Inflammatory macrophage treated with lipopolysaccharide for 4 hours (primary cell): ENCODE measurements at places on chromosomes 3 and 15.

GRCh38 chr3:128321418-128321817 lies 145.3 kb downstream of the DNAJB8 start:
- no peak for DNase-seq

- no peak for DNase-seq
These were observed 106.6 kb downstream of the LRIG1 start for GRCh38 chr3:66394019-66394752.

GRCh38 chr3:122230174-122230573 lies 46.7 kb downstream of the CASR start:
- no peak for DNase-seq

DNA sequence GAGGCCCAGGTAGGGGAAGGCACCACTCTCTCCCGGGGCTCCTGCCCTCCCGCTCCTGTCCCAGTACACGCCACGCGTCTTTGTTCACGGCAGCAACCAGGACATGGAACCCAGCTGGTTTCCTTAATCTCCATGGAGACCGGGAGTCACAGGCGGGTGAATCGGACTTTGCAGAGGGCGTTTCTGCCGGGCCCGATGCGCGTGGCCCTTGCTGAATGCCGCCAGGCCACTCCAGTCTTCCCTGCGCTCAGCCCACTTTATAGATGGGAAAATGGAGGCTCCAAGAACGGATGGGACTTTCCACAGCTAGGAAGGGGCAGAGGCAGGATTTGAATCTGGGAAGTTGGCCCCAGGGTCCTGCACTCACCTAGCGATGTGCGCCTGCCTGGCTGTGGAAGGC lies 7.4 kb downstream of the PLXND1 start:
- DNase-seq = no peak

DNA sequence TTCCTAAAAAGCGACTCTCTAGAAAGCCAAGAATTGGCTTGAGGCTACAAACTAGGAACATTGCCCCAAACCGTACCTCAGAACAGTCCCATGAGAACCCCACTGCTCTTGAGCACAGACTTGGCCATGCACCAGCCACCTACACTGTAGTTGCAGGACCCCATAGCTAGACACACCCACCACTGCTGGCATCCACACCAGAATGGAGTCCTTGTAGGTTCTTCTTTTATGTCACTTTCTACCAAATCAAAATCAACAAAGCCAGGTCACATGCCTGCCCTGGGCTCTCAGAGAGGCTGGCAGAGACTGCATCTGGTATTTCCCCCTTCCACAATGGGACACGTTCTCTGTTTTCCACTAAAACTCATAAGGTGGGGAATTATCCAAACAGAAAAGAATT lies 290.5 kb downstream of the SHOX2 start:
- no peak for DNase-seq

DNA sequence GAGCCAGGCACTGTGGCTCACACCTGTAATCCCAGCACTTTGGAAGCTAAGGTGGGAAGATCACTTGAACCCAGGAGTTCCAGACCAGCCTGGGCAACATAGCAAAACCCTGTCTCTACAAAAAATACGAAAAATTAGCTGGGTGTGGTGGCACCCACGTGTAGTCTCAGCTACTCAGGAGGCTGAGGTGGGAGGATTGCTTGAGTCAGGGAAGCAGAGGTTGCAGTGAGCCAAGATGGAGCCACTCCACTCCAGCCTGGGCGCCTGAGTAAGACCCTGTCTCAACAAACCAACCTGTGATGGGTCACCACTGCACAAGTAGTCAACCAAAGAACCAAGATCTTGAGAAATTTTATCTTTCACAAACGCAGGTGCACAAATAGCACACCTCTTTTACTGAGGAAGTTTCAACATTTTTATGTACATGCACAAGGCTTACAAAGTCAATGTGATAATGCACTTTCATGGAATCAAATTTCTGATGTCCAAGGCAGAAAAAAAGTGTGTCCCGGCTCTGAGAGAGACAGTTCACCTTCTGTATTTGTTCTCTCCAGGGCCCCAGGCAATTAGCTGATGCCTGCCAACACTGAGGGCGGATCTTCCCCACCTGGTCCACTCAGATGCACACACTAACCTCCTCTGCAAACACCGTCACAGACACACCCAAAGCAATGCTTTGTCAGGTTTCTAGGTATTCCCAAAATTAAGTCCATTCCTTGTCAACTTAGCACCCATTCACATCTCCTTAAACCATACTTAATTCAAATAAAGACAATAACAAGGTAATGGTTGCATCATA lies 12.4 kb downstream of the ACAA1 start:
- no peak for DNase-seq

- no peak for DNase-seq
These were observed 317.5 kb upstream of the SGO1 start for GRCh38 chr3:20503394-20504082.

- peak; percentile 11 for DNase-seq
These were observed 62.6 kb upstream of the SLC2A2 start for GRCh38 chr3:171088964-171089754.

GRCh38 chr15:83626171-83626802 lies 27.6 kb upstream of the ADAMTSL3 start:
- peak; percentile 1 for DNase-seq

DNA sequence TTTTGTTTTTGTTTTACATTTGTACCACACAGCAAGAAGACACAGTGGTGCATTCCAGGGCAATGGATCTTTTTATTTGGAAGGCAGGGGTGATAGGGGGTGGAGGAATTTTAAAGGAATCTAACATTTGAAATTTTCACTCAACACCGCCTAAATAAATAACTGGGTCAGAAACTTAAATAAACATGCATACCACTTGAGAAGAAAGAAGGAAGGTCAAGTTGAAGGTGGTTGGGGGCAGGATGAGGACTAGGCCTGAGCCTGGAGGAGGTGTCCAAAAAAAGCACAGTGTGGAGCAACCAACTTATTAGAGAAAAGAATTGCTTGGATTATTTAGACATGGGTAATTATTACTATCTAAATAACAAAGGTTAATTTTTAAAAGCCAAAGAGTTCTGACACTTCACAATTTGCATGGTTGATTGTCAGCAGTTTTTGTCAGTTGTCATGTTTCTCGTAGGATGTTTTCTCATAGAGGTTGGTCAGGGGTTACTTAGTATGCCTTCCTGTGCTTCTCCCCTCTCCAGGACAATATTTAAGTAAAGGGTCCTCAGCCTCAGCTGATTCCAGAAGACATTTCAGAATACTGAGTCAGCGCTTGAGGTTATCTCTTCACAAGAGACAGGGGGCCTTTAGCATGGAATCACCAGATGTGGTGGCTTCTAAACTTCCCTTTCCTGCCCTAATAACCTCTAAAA lies 173.7 kb upstream of the SLC2A2 start:
- no peak for DNase-seq

DNA sequence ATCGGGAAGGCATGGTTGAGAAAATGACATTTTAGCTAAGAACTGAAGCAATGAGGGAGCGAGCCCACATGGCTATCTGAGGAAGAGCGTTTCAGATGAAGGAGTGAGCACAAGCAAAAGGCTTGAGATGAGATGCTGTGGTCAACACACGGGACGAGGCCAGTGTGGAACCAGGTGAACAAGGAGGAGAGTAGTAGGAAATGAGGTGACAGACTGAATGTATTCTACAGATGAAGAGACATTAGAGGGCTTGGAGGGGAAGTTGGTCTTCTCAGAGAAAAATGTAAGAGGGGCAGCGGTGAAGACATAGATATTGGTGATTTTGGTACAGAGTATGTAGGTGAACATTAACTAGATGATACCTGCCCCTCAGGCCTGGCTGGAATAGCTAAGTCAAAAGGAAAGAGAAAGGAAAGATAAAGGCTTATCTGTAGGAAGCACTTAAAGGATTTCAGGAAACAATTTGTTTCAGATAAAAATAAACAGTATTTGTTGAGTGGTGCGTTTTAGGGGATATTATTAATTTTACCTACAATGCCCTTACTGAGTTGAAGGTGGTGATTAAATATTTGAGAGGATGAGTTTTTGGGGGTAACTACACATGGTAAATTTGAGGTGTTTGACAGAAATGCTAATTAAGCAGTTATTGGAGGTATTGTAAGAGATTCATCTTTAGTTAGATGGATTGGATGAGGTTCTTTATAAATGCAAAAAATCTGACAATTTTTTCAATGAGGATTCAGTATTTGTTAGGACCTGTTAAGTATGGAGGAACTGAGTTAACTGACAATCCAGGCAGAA lies 57.0 kb downstream of the SLTM start:
- DNase-seq = no peak

DNA sequence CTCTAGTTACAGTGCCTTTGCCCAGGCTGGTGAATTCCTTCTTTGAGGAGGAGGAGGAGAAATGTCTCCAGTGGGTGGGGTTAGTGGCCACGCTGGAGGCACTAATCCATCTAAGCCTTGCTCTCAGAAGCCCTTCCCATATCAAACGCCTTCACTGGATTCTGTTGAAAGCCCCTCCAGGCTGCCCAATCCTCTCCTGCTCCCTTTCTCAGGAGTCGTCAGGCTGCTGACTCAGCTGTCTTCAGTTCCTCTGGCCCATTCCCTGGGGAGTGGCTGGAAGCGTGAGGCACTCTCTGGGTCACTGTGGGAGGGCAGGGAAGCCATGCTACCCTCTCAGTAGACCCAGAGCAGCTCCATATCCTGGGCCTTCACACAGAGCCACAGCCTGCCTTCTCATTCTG lies 2.7 kb downstream of the AP2M1 start:
- peak; percentile 33 for DNase-seq

- peak; percentile 38 for DNase-seq
These were observed 303.9 kb upstream of the RASGRP1 start for GRCh38 chr15:38868326-38869114.

- no peak for DNase-seq
These were observed 53.6 kb downstream of the LMCD1 start for GRCh38 chr3:8555113-8555661.

- DNase-seq = no peak
These were observed 30.5 kb downstream of the PCSK6 start for GRCh38 chr15:101458908-101459578.

GRCh38 chr3:111326144-111326995 lies 215.6 kb upstream of the CD96 start:
- no peak for DNase-seq

- no peak for DNase-seq
These were observed 658.0 kb upstream of the DPPA4 start for GRCh38 chr3:109995377-109995776.

GRCh38 chr3:40780291-40780924 lies 255.6 kb downstream of the ZNF621 start:
- DNase-seq = no peak

- DNase-seq = no peak
These were observed 54.4 kb downstream of the WWTR1 start for GRCh38 chr3:149603126-149604074.

DNA sequence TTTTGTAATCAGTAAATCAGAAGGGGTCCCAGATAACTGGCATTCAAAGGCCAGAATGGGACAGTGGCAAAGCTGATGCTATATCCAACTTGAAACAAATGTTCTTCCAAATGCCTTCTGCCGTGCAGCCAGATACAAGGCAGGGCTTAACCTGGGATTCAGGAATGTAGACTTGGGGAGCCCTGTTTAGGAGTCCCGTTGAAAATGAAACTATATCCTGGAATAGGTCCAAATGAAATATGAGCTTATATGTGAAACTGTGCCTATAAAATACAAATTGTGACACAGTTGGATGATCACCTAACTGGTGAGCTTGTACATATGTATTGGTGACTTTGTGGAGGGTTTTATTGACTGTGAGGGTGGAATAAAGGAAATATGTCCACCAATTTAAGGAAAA lies 28.7 kb downstream of the FRMD4B start:
- DNase-seq = no peak

GRCh38 chr15:64698823-64699222 lies 76.6 kb downstream of the RBPMS2 start:
- DNase-seq = no peak

DNA sequence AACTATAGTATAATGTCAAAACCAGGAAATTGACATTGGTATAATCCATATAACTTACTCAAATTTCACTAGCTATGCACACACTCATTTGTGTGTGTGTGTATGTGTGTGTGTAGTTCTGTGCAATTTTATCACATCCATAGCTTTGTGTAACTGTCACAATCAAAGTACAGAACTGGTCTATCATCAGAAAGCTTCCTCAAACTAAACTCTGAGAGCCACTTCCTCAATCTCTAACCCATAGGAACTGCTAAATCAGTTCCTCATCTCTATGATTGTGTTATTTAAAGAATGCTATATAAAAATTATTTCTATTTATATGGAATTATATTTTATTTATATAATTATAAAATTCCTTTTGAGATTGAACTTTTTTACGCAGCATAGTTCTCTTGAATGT lies 18.1 kb downstream of the LNP1 start:
- DNase-seq = peak; percentile 69

DNA sequence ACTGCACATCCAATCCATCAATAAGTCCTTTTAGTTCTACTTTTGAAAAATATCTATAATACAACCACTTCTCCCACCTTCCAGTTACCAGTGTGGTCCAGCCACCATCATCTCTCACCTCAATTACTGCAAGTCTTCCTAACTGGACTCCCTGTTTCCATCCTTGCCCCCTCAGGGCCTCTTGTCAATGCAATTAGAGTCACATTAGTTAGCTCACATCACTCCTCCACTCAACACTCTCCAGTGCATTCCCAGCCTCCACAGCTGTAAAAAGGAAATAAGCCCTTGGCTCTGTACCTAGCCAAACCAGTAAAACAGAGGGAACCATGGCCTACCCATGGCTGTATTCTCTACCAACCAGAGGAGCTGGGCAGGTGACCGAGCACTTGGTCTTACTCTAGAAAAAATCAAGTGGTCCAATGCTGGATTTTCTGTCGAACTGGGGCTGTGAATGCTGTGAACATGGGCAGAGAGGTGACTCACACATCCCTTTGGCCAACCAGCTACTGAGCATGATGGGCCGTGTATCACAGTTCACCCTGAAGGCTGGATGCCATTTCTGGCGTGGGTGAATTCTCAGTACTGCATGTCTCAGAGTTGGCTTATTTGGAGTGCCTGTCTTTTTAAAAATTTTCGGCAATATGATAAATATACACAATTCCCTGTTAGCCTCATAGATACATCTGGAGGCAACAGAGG lies 62.5 kb upstream of the C15orf61 start:
- no peak for DNase-seq

GRCh38 chr3:157201648-157202278 lies 41.8 kb upstream of the CCNL1 start:
- peak; percentile 63 for DNase-seq

GRCh38 chr3:119745942-119746341 lies 36.0 kb upstream of the NR1I2 start:
- no peak for DNase-seq

- no peak for DNase-seq
These were observed 18.3 kb downstream of the OSTN start for GRCh38 chr3:191217301-191217700.

- DNase-seq = no peak
These were observed 774.7 kb upstream of the NECTIN3 start for GRCh38 chr3:110296885-110297284.

GRCh38 chr3:30225021-30225420 lies 381.4 kb upstream of the TGFBR2 start:
- no peak for DNase-seq

- peak; percentile 89 for DNase-seq
These were observed 227.2 kb downstream of the RSRC1 start for GRCh38 chr3:158337110-158337509.

DNA sequence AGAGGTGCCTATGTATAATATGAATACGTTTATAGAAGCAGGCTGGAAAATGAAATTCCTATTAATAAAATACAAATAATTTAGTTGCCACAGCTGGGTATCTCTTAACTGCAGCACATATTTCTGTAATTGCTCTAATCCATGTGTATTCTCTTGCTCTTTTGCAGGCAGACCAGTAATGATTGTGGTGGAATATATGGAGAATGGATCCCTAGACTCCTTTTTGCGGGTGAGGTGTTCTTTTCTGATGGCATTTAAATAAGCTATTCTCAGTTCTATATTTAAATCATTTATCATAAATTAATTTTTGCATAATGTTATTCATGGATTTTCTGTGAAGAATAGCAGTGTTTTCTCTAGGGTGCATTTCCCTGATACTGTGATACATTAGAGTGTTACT lies 153.9 kb upstream of the ARL6 start:
- no peak for DNase-seq
